Right atrium auricular region (tissue), 2 donors: ENCODE measurements at places on chromosomes 4 and X. TPM values are rescaled to one million over a fixed set of nuclear protein-coding genes. Genes with fewer than 3 reads are reported as not detected.

The DCAF12L1 gene
- not detected for total RNA-seq

The MXRA5 gene
- total RNA-seq = 4.2 TPM

The TMEM33 gene
- 18.2 TPM for total RNA-seq

The IGSF1 gene
- total RNA-seq = 9.5 TPM

The HGFAC gene
- total RNA-seq = not detected

The MAGIX gene
- 18.9 TPM for total RNA-seq

The PLAC8 gene
- 0.48 TPM for total RNA-seq

The TLR1 gene
- 3.6 TPM for total RNA-seq

The HTN3 gene
- not detected for total RNA-seq

The CCDC160 gene
- total RNA-seq = not detected

The KLHL4 gene
- total RNA-seq = 2.4 TPM

The TSPAN7 gene
- 100 TPM for total RNA-seq

The ERAS gene
- total RNA-seq = not detected

The GAGE10 gene
- total RNA-seq = not detected

The KLB gene
- 0.11 TPM for total RNA-seq

The NKRF gene
- total RNA-seq = 4.7 TPM

The ARHGEF38 gene
- not detected for total RNA-seq

The GAGE12J gene
- not detected for total RNA-seq

The TSPAN6 gene
- total RNA-seq = 12.0 TPM

The SFRP2 gene
- 1.4 TPM for total RNA-seq

The TMSB15A gene
- total RNA-seq = 1.5 TPM

The GPRASP3 gene
- 3.7 TPM for total RNA-seq

The GNRHR gene
- not detected for total RNA-seq

The MAGEA4 gene
- not detected for total RNA-seq

The FAM53A gene
- 1.9 TPM for total RNA-seq

The P2RY4 gene
- not detected for total RNA-seq

The HMX1 gene
- not detected for total RNA-seq

The PRAF2 gene
- total RNA-seq = 11.5 TPM

The RASGEF1B gene
- total RNA-seq = 6.3 TPM

The SLC9A7 gene
- total RNA-seq = 6.5 TPM

The NMU gene
- total RNA-seq = not detected

The JCHAIN gene
- 1.8 TPM for total RNA-seq

The MAGEB10 gene
- not detected for total RNA-seq

The RNF175 gene
- 10.2 TPM for total RNA-seq

The CC2D2A gene
- total RNA-seq = 6.1 TPM

The UNC5C gene
- 4.6 TPM for total RNA-seq

The UGT2B7 gene
- total RNA-seq = not detected

The MAGEB2 gene
- total RNA-seq = not detected

The SPARCL1 gene
- total RNA-seq = 501 TPM

The XPNPEP2 gene
- total RNA-seq = 2.0 TPM

The LRP2BP gene
- 0.79 TPM for total RNA-seq

The SSX2B gene
- not detected for total RNA-seq

The IGFBP7 gene
- total RNA-seq = 898 TPM

The CSN3 gene
- not detected for total RNA-seq

The TAF7L gene
- total RNA-seq = not detected

The SPATA4 gene
- total RNA-seq = 4.4 TPM

The TMPRSS11B gene
- total RNA-seq = not detected

The STATH gene
- not detected for total RNA-seq

The POLN gene
- total RNA-seq = 2.8 TPM

The CCDC110 gene
- total RNA-seq = 1.7 TPM

The GABRG1 gene
- not detected for total RNA-seq

The SGMS2 gene
- 73.6 TPM for total RNA-seq

The GRIA2 gene
- not detected for total RNA-seq
